HuH-7 (cell line): ENCODE measurements at places on chromosomes 4 and X.

- DNase-seq: no peak
Observed at GRCh38 chr4:102324730-102325129, 20.6 kb downstream of the SLC39A8 start.

- no peak for DNase-seq
Observed at GRCh38 chrX:86946569-86946968, 571.0 kb upstream of the KLHL4 start.

- DNase-seq: no peak
Observed at GRCh38 chr4:155599596-155599995, 67.1 kb upstream of the GUCY1A1 start.

- DNase-seq: no peak
Observed at GRCh38 chrX:17547658-17548057, 172.7 kb downstream of the NHS start.

DNA sequence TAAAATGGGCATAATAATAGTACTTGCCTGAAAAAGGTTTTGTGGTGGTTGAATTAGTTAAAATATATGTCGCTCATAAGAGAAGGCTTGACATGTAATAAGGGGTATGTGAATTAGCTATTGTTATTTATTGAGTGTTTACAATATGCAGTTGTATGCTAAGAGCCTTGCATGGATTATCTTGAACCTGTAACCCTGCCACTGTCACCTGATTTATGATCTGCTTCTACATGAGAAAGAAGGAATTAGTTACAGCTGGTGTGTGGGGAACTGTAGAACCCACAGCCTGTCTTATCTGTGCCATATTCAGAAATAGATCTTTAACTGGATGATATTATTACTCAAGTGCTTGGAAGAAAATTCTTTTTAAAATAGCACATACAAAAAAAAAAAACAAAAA lies 227.7 kb downstream of the LDB2 start:
- no peak for DNase-seq

GRCh38 chrX:47613082-47613481 lies 6.6 kb downstream of the SYN1 start:
- DNase-seq: no peak

DNA sequence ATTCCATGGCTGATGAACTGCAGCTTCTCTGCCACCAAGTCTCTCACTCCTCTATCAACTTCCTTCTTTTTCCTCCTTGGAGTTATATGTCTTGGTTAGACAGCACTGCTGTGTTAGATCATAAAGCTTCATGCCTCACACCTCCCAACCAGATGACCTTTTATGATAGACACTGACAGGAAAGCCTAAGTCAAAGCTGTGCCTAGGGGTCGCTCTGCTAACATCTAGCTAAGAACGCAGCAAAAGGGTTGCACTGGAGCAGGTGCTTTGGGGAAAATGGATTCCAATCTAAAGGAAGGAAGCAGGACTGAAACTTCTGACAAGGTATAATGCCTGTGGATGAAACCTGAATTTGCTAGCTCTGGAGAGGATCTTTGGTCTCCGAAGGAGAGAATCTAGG lies 509.7 kb downstream of the SMARCA1 start:
- no peak for DNase-seq

DNA sequence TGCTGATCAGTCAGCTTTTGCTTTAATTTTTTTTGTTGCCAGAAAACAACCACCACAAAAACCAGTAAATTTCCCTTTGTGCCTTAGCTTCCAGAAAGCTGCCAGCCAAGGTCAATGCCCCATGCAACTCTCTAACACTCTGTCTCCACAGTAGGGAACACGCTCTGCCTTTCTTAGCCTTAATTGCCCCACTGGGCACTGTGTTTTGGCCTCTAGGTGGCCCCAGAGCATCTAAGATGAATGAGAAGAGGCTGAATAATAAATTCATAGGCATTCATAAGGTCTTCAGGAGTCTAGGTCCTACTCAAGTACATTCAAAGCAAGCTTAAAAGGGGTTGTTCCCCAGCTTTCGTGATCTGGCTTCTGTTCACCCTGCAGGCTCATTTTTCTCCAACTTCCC lies 57.7 kb upstream of the PASD1 start:
- DNase-seq: peak; percentile 5

GRCh38 chr4:164482758-164483157 lies 271.2 kb upstream of the SMIM31 start:
- DNase-seq: no peak

GRCh38 chrX:45351478-45351877 lies 150.8 kb upstream of the DIPK2B start:
- DNase-seq: no peak

- DNase-seq: no peak
Observed at GRCh38 chrX:12798601-12799000, 7.4 kb downstream of the PRPS2 start.

GRCh38 chr4:124902001-124902515 lies 189.5 kb upstream of the ANKRD50 start:
- no peak for DNase-seq

DNA sequence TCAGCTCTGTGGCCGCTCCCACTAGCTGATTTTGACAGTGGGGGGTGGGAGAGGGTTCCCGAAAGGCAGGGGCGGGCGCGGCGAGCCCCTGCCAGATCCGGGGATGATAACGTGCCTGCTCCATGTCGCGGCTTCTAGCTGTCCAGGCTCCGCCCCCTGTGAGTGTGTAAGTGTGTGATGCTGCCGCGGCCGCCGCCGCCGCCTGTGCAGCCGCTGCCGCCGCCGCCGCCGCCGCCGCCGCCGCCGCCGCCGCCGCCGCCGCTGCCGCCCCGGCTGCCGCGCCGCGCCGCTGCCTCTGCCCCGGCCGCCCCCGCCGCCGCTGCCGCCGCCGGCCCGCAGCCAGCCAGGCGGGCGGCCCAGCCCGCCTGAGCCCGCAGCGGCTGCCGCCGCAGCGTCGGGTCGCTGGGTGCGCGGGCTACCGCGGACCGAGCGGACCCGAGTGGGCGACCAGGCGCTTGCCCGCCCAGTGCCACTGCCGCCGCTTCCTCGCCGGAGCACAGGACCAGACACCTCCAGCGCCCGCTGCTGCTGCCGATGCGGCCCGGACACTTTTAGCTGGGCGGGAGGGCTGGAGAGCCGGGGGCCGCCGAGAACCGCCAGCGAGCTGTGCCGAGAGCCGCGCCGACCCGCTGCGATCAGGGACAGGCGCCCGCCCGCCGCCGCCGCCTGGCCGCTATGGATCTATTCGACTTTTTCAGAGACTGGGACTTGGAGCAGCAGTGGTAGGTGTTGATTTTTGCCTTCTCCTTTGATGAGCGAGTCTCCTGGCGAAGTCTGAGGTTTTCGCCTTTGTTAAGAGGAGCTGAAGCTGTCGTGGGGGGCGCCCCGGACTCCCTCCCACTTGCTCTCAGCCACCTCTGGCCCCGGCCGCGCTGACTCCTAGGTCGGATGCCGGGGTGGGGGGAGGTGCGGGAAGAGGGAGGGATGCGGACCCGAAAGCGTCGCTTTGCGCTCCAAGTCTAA lies at the start of gene AFF2:
Gene AFF2 (plus strand): TSS at position 195 of the 963 bp plus-strand sequence. CDS start 481 bp downstream, at position 676.
- DNase-seq: peak; percentile 33

DNA sequence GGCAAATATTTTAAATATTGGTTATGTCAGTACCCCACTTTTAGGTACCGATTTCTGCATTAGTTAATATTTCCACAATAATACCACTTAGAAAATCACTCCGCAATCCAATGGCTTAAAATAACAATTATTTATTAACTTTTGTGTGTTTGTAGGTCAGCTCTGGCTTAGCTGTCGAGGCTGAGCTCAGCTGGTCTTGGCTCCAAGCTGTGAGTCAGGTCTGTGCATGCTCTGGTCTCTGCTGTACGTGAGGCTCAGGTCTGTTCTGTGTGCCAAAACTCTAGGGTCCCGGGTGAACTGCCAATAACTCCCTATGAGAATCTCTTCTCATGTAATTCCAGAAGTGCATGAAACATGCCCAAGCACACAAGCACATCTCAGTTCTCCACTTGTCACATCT lies 245.8 kb upstream of the GK2 start:
- no peak for DNase-seq

DNA sequence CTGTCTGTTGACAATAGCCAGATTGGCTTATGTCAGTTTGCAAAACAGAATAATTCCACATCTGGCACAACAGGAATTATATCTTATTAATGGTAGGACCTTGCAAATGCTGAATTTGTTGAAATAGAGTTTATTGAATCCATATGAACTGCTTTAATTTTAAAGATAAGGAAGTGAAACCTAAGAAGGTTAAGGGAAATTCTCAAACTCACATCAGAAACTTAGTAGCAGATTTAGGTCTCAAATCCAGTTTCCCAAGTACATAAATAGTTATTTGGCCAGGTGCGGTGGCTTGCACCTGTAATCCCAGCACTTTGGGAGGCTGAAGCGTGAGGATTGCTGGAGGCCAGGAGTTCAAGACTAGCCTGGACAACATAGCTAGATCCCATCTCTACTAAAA lies 117.1 kb downstream of the HNRNPD start:
- DNase-seq: no peak

DNA sequence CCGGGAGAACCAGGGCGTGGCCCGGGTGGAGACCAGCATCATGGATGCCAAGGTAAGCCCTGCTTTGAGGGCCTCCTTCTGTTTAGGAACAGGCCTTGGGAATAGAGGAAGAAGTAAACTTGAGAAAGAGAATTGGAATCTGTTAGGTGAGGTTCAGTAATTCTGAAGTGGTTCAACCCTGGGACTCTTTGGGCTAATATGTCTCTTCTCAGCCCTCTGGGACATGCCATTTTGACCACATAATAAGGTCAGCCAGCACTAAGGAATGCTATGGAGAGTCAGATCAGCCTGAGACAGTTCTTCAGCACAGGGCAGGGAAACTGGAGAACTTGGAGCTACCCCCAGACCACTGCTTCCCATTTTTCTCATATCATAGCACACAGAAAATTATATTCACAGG lies 63.3 kb upstream of the PRPS1 start:
- no peak for DNase-seq

DNA sequence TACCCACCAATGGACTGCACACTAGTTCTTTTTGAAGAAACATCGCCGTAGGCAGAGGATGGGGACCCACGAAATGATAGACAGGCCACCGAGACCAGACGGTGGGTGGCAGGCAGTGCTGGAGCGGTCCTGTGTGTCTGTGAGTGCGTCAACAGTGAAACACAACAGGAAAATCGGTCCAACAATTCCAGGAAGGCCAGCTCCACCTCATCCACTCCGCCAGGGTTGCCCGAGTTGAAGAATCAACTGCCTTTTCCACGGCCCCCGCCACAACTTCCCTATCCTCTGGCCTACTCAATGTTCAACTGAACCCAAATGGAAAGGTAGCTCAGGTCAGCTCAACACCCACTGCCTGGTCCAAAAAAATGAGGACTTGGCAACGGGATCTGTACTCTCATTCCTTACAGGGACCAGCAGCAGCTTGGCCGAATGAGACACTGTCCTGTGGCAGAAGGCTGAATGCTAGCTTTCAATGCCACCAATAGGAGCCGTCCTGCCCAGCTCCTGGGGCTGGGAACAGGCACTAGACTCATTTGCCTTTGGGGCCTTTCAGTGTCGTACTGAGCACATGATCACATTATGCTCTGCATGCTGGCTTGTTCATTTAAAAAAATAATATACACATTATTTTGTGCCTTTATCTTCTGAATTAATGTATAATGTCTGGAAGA lies 43.5 kb downstream of the MID1 start:
- DNase-seq: no peak

- no peak for DNase-seq
Observed at GRCh38 chrX:31124536-31124935, 52.7 kb upstream of the FTHL17 start.

- DNase-seq: no peak
Observed at GRCh38 chr4:94534401-94535312, 82.9 kb downstream of the PDLIM5 start.

GRCh38 chr4:40482985-40483647 lies 146.5 kb downstream of the RBM47 start:
- DNase-seq: no peak

DNA sequence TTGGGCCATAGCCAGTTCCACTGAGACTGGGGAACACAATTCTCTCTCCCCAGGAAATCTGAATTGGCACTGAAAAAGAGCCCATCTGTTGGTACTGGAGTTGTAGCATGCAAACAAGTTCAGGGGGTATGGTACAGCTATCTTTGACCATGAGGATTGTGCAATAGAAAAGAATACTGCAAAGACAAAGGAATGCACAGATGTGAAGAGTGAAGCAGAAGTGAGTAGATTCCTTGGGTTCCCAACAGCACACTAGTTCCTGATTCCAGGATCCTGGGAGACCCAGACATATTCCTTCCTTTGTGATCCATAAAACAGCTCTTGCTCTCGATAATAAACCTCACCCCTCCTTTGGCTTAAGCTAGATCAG lies 43.3 kb upstream of the CTAG2 start:
- DNase-seq: no peak

DNA sequence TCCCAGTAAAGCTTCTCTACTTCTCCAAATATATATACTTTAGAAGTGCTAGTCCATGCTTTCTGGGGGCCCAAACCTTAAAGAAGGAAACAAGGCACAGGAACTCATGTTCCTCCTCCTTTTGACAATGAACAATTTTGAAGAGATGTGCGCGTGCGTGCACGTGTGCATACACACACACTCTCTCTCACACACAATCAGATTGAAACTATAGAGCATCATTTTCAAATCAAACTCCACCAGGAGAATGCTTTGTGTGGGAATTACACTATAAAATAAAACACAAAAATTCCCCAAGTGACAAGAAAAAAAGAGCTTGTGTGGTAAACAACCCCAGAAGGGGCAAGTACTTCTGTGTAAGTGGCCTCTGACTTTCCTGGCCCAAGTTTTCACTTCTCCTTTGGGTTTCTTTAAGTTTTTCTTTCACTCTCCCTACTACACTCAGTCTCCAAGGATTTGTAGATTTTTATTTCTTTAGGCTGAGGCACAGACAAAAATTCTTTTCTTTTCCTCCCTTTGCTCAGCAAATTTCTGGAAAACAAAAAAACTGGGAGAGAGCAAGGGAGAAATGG lies 46.6 kb upstream of the SHISA3 start:
- no peak for DNase-seq

DNA sequence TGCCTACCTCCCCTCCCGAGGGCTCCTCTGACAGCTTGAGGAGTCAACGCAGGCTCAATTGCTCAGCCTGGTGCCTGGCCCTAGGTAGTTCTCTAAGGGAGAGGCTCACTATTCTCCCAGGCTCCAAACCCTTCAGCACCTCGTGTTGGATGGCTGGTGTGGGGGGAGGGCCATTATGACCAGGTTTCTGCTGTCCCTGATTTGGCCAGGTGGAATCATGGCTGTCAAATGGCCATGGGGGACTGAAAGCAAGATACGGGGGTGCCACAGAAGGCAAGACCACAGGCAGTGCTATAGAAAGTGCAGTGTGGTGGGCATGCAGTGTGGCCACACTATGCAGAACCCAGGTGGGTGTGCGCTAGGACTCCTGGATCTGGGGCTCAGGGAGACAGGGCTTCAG lies 9.5 kb downstream of the PNMA6F start:
- no peak for DNase-seq

GRCh38 chr4:163109967-163110366 lies 56.7 kb downstream of the NAF1 start:
- no peak for DNase-seq
